ENCODE measurements at places on chromosomes 6 and 20.

- no peak for DNase-seq
Observed at GRCh38 chr6:89368107-89368506, 15.6 kb upstream of the UBE2J1 start.

DNA sequence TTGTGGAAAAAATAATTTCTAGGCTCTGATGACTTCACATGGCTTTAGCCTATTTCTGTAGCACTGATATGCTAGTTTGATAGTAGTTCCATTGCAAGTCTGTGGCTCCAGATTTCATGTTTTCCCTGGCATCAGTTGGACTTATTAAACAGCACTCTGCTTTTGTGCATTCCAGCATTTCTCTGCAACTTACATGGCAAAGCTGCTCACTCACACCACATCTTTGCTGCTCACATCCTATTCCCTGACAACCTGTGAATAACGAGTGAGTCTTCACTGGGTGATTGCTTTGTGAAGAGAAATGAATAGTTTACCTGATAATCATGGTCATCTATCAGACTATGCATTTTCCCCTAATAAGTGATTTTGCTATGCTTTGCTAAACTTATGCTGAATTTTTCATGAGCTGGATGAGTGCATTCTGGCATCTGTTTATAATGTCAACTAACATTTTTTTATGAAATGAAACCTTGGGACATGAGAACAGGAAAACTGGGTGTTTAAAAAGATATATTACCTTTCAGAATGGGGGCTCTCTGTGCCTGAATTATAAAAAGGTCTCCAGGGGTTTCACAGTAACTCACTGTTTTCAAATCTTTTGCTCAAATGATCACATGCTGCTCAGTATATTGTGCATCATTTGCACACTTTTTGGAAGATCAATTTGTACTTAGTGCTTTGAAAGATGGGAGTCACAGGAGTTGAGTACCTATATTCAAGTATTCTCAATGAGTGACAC lies 301.8 kb downstream of the TBC1D32 start:
- DNase-seq = no peak

- DNase-seq = no peak
Observed at GRCh38 chr6:26474439-26474881, 16.7 kb downstream of the BTN2A1 start.

DNA sequence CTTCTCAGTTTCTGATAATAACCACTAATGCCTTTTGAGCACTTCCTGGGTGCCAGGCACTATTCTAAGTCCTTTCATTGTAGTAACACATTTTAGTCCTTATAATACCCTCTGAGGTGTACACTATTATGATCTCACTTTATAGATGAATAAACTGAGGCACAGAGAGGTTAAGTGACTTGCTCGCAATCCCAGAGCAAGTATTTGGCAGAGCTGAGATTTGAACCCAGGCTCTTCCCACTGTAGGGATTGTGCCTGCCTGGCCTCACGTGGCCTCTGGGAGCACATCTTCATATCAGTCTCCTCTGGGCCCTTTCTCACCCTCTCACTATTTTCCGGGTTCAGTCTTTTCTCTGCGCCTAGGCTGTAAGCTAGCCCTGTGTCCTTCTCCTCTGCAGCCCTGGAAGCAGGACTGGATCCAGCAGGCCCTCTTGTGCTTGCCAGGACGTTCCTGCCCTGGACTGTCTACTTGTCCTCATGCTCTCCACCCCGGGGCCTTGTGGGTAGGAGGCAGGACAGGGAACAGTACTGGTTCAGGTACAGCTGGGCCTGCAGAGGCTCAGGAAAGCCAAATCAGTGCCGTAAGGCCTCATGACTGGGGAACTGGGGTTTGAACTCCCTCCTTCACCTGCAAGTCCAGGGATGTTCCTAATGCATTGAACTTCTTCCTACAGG lies 139.6 kb downstream of the VEGFA start:
- no peak for DNase-seq

- DNase-seq = no peak
Observed at GRCh38 chr6:102619585-102619984, 1226.1 kb downstream of the GRIK2 start.

GRCh38 chr20:63452821-63453523 lies 19.5 kb downstream of the KCNQ2 start:
- no peak for DNase-seq

GRCh38 chr6:158558415-158559306 lies 1.2 kb upstream of the TMEM181 start:
- DNase-seq = no peak

- DNase-seq = no peak
Observed at GRCh38 chr6:109743739-109744138, 52.6 kb downstream of the FIG4 start.

- DNase-seq = no peak
Observed at GRCh38 chr6:150177952-150178520, 35.2 kb downstream of the PPP1R14C start.

DNA sequence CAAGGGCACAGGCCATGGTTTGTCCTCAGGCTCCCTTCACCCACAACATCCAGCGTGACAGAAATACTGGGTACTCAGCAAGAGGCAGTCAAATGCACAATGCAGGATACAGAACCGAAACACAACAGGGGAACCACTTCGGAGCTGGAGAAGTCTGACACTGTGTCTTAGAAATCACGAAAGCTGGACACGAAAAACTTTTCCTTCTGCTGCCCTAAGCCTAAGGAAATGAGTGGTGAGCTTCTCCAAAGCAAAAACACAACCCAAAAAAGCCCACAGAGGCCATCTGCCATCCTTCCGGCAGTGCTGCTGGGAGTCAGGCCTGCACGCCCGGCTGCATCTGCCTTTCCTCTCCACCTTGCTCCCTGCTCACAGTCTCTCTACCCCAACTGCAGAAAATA lies 106.3 kb downstream of the SLC23A2 start:
- DNase-seq = no peak

GRCh38 chr6:133501675-133502270 lies 260.6 kb downstream of the EYA4 start:
- no peak for DNase-seq

DNA sequence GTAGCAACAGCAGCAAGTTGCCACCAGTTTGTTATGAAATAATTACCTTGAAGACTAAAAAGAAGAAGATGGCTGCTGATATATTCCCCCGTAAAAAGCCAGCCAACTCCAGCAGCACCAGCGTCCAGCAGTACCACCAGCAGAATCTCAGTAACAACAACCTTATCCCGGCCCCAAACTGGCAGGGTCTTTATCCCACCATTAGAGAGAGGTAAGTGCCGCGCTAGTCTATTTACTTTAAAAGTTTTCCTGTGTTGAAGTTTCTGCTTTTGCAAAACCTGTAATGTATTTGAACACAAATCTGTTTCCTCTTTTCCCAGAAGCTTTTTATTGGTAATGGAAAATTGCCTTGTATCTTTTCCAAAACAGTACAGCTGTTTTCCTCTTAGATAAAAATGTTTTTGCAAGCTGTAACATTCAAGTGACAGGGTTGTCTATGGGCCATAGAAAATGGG lies 725 bp downstream of the BTBD3 start:
- DNase-seq = no peak

GRCh38 chr20:16842486-16843120 lies 94.4 kb downstream of the OTOR start:
- no peak for DNase-seq

DNA sequence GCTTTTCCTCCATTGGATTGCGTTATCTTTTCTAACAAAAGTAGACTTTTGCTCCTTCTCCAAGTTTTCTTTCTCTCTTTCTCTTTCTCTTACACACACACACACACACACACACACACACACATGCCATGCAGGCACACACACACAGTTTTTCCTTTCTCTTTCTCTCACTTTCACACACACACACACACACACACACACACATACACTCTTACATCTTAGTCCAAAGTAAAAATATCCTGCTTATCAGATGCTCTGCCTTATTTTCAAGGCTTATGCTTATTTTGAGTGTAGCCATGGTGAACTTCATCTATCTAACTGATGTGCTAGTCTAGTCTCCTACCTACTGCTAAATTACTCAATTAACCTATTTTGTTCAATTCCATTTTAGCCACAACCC lies 34.4 kb upstream of the RAB23 start:
- DNase-seq = no peak

DNA sequence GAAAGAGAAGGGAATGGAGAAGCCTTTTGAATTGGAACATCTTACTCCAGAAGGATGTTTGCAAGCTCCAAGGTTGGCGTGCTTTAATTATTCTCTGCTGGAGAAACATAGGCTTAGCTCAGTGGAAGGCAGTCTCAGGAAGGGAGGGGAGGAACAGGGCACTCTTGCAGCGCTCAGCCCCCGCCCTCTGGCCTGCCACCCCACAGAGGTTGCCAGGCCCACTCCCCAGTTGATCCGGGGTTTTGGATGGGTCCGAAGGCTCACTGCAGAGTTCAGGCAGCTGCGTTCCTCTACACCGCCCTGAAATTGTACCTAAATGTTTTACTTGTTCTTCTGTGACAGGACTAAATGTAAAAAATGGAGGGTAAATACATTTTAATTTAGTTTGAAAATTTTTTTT lies 155.2 kb upstream of the DTNBP1 start:
- no peak for DNase-seq

DNA sequence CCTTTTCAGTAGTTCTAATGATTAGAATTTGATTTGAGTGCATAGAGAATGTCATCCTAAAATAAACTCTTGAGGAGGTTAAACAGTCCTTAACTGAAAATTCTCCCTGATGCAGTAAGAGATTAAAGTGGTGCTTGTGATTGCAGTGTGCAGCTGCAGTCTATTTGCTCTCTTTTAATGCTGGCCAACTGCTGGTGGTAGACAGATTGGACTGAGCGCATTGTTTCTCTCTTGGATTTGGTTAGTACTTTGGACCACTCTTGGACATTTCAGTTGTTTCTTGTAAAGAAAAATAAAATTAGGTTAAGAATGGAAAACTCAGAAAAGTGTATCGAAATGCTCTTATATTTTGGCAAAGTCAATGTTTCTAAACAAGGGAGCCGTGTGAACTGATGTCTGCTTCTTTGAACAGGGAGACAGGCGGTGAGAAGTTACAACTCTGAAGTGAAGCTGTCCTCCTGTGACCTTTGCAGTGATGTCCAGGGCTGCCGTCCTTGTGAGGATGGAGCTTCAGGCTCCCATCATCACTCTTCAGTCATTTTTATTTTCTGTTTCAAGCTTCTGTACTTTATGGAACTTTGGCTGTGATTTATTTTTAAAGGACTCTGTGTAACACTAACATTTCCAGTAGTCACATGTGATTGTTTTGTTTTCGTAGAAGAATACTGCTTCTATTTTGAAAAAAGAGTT lies 127.2 kb downstream of the CD109 start:
- no peak for DNase-seq

DNA sequence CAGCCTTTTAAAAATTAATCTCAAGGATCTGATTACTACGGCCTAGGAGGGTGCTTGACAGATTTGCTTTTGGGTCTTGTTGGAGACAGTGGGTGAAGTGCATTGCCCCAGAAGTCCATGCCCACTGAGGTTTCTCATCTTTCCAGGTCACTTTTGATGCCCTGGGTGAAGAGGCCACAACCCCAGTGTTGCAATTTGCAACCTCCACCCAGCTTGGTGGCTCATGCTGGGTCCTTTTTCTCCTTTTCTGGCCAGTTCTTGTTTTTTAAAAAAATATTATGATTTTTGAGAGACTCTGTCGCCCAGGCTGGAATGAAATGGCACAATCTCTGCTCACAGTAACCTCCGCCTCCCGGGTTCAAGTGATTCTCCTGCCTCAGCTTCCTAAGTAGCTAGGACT lies 9.4 kb downstream of the STX11 start:
- no peak for DNase-seq
